Choroid plexus epithelial cell (primary cell): ENCODE measurements at places on chromosomes 2 and 18.
A peak's percentile ranks its signal among the peaks of the same experiment; 100 is the strongest.

GRCh38 chr18:62325806-62326645, 916 bp downstream of the TNFRSF11A start:
- peak; percentile 20 for DNase-seq

GRCh38 chr2:127408004-127408806, 10.0 kb upstream of the PROC start:
- DNase-seq = peak; percentile 92

- DNase-seq = no peak
Observed at GRCh38 chr2:64869126-64869525, 120.1 kb upstream of the SLC1A4 start.

DNA sequence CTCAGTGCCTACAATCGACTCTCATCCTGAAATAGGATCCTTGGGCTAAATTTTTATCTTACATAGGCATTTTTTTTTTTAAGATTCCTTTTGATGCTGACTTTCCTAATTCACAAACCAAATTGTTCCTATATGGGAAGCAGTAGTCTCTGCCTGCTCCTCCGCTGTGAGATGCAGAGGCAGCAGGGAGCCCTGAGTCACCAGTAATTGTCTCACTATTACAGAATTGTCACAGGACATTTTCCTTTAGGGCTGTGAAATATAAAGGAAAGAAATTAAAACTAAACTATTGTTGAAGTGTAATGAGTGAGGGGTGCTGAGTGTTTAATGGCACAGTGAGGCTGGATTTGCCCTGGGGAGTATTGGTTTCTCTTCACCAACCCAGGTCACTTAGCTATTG, 63.8 kb downstream of the MYO3B start:
- DNase-seq = no peak

DNA sequence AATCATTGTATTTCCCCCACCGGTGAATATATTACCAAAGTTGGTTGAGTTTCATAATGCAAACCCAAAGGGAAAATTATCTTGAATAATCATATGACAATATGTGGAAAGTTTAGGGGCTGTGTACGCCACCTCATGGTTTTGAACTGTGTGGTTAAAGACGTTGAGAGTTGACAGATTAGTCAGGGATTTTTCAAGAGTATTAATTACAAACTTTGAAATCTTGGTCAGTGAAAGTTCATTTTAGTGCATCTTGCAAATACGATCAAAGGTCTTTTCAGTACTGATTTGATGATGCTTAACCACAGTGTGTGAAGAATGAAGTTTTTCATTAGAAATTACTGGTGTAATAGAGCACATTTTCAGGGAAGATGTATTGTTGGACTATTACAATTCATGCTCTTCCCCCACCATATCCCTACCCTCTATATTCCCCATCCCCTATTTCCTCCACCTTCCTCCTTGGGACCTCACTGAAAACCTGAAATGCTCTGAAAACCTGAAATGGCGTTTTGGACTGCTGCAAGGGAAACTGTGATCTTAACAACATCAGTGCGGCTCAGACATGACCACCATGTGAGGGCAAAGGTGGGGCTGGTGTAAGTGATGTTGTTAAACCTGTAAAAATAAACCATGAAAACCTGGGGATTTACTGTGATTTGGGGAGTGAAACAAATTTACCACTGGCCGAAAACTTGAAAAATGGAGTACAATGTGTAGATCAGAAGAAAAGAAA, 4.5 kb upstream of the BCL2L11 start:
- DNase-seq = peak; percentile 11

DNA sequence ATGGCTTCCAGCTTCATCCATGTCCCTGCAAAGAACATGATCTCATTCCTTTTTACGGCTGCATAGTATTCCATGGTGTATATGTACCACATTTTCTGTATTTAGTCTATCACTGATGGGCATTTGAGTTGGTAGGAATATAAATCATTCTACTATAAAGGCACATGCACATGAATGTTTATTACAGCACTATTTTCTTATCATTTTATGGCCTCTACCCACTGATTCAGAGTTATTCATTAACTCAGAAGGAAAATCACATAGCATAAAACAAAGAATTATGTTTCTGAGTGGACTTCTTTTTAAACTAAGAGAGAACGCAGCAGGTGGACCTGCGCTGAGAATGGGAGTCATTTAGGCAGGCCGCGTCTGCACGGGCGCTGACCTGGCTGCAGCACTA, 619.6 kb downstream of the FBXO15 start:
- DNase-seq = no peak

- peak; percentile 68 for DNase-seq
Observed at GRCh38 chr2:112623913-112624777, 21.6 kb upstream of the SLC20A1 start.

GRCh38 chr2:218282173-218282991, 9.9 kb downstream of the TMBIM1 start:
- no peak for DNase-seq

DNA sequence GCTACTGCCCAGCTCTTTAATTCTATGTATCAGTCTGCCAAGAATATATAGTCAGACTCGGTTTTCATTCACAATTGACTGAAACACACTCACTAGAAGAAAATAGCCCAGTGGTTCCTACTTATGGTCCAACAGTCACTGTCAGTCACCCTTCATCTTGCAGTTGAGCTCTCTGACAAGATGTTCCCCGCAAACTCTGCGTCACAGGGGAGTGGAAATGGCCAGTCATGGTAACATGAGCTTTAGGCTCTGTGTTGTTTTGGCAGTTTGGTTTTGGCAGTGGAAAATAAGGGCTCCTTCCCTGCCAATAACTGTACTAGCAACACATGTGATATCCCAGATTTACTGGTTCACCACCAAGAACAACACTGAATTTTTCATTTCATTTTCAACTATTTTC, 122.5 kb downstream of the PRPF40A start:
- peak; percentile 63 for DNase-seq

- no peak for DNase-seq
Observed at GRCh38 chr2:199322151-199322550, 135.6 kb downstream of the SATB2 start.

DNA sequence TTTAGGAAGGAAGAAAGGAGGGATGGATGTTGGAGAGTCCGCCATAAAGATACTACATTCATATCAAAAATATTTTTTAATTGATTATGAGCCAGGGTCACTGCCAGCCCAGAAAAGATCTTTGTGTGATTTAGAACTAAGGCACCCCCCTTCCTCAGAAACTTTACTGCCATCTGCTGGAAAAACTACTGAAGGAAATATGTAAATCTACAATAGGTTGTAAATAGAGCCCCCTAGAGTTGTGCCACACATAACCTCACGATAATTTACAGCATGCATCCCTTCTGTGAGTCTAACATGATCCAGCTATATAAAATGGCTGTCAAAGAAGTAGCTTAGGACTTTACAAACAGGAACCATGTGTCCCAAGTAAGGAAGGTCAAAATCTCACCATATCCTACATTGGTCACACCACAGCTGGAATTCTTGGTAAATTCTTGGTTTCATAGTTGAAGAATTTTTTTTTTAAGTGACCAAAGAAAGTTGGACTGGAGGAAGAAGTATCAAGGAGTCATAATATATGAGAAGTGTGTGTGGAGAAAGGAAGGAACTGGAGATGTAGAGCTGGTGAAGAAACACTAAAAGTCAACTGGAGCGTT, 152.5 kb downstream of the CYP26B1 start:
- peak; percentile 52 for DNase-seq

- DNase-seq = no peak
Observed at GRCh38 chr18:48801728-48802542, 148.8 kb downstream of the SMAD7 start.

GRCh38 chr2:71358931-71359671, 27.5 kb downstream of the ZNF638 start:
- no peak for DNase-seq

DNA sequence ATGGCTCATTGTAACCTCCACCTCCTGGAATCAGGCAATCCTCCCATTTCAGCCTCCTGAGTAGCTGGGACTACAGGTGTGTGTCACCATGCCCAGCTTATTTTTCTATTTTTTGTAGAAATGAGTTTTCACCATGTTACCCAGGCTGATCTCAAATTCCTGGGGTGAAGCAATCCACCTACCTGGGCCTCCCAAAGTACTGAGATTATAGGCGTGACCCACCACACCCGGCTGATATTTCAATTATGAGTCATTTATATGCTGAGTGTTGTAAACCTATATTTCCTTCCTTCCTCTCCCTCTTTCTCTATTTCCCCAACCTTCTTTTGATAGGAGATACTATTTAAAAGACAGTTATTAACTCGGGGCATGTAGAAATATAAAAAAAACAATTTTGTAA, 469.6 kb upstream of the ID2 start:
- no peak for DNase-seq

GRCh38 chr2:148896136-148896535, 21.1 kb downstream of the KIF5C start:
- no peak for DNase-seq

DNA sequence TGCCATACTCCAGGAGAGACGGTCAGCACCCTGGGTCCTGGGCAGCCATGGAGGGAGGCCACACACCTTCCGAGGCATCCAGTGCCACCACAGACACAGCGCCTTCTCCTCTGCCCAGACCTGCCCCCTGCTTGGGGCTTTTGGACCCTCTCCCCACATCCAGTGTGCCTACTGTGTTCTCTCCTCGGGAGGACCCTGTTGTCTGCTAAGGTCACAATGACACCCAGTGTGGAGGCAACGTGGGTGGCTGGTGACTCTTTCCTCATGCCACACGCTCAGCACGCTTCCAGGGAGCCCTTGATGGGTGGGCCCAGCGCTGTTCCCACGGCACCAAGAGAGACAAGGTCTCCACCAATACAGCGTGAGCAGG, 251.9 kb downstream of the EIPR1 start:
- no peak for DNase-seq

- peak; percentile 7 for DNase-seq
Observed at GRCh38 chr2:202373490-202373889, 2.6 kb upstream of the BMPR2 start.

GRCh38 chr2:70720124-70720523, 47.9 kb downstream of the ADD2 start:
- no peak for DNase-seq

GRCh38 chr2:161571051-161571429, 53.2 kb upstream of the SLC4A10 start:
- no peak for DNase-seq

DNA sequence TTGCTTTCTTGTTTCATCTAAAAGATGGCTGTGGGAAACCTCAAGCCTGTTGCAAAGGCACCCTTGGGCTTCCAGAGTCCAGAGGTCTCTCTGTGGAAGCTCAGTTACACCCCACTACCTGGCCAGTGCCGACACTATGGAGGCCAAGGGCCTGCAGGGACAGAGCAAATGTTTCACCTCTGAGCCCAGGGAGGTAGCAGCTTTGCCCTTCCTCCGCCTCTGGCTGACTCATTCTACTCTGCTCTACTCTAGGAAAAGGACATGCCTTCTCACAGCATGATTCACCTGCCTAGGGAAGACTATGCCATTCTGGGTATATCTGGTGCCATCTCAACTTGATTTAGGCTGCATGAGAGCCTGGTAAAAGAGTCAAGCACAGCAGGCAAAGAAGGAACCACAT, 12.2 kb downstream of the MYOM1 start:
- DNase-seq = peak; percentile 4
